ENCODE measurements at places on chromosomes 3 and 15. TPM values are rescaled to one million over a fixed set of nuclear protein-coding genes. Genes with fewer than 3 reads are reported as not detected.

Gene MAP3K13
- 10.6 TPM for total RNA-seq

Gene IGSF10
- total RNA-seq = not detected

DNA sequence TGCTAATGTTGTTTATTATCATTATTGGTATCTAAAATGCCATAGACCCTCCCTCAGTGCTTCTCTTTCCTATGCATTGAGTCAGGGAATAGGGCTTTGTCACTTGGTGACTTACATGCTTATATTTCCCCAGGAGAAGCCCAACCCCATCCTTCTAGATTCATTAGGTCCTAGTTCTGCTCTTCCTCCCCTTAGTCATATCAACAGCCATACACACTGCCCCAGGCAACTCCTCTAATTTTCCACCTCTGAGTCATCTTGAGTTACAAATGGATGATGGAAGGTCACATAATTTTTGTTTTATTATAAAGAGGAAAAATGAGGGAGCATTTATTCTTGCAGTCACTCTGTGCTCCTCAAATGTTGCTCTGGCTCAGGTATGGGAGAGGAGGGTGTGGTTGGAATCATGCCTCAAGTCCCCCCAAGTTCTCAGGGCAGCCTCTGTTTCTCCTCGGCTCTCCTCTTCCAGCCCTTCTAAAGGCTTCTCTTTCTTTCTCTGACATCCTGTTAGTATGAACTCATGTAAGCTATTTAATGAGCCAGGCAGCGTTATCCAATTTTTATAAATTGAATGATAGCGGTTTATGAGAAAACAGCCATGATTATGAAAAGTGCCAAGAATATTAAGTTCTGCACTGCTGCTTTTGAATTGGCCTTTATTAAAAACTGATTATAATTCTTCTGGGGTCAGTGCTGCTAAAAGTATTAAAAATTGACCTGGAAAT is 45.6 kb upstream of the FSTL1 start:
- no peak overlapping the region for H3K27ac ChIP-seq
- peaks cover 13% of the 10 kb centered on the region for H3K27me3 ChIP-seq
- H3K4me3 ChIP-seq = no peak overlapping the region
- H3K4me1 ChIP-seq = no peaks in the 10 kb centered on the region
- no peak for DNase-seq

- H3K36me3 ChIP-seq = no peaks in the 10 kb centered on the region
- no peak for DNase-seq
- H3K27ac ChIP-seq = no peak overlapping the region
- no peak overlapping the region for H3K4me3 ChIP-seq
- no peaks in the 10 kb centered on the region for H3K4me1 ChIP-seq
These were observed 197.0 kb upstream of the KCNH8 start for GRCh38 chr3:18951333-18951732.

DNA sequence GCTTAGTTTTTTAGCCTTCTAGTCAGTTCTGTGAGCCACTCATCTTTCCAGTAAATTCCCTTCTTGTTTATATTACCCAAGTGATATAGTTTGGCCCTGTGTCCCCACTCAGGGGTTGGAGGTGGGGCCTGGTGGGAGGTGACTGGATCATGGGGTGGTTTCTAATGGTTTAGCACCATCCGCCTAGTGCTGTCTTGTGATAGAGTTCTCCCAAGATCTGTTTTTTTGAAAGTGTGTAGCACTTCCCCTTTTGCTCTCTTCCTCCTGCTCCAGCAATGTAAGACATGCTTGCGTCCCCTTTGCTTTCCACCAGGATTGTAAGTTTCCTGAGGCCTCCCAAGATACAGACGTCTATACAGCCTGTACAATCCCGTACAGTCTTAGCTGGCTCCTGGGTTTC is 53.7 kb upstream of the INO80 start:
- no peaks in the 10 kb centered on the region for H3K36me3 ChIP-seq
- no peaks in the 10 kb centered on the region for H3K4me1 ChIP-seq
- H3K27me3 ChIP-seq = no peaks in the 10 kb centered on the region
- no peak for DNase-seq
- no peak overlapping the region for H3K4me3 ChIP-seq
- no peak overlapping the region for H3K27ac ChIP-seq

DNA sequence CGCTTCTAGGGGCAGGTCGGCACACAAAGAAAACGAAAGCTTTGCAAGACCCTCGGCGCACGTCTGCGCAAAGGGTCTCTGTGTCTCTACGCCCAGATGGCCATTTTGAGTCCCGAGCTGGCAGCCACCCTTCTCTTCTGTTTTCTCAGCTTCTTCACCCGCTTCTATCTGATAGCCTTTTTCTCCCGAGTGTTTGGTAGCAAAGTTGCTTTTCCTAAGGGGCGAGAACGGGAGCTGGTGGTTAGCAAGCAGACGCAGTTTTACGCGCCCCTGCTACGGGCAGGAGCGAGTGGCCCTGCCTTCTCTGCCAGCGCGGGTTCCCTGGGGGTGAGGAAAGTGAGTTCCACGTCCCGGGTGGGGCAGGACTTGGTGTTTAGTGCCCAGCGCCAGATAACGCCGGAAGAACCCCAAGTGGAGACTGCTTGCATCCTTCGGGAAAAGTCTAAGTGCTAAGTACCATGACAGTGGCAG is 2.9 kb upstream of the MKRN2 start:
- H3K27me3 ChIP-seq = peaks cover 28% of the 10 kb centered on the region
- H3K4me1 ChIP-seq = peaks cover 29% of the 10 kb centered on the region
- DNase-seq = no peak
- H3K4me3 ChIP-seq = peak overlapping the region; percentile 82
- no peaks in the 10 kb centered on the region for H3K36me3 ChIP-seq

DNA sequence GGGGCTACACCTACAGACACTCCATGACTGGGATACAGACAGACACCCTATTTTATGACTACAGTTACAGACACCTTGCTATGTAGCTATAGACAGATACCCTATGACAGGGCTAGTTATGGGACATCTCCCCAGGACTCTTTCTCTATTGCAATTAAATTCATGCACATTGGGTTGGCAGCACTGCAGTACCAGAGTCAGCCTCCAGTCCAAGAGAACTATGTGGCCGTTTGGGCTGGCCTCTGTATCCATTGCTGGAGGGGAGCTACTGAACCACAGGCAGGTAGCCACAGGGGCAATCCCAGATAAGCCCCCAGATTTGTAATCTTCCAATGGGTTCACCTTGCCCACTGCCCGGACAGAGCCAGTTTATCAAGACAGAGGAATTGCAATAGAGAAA is 108.4 kb upstream of the SPATA16 start:
- H3K27me3 ChIP-seq = no peaks in the 10 kb centered on the region
- H3K4me1 ChIP-seq = no peaks in the 10 kb centered on the region
- DNase-seq = no peak
- no peak overlapping the region for H3K27ac ChIP-seq

DNA sequence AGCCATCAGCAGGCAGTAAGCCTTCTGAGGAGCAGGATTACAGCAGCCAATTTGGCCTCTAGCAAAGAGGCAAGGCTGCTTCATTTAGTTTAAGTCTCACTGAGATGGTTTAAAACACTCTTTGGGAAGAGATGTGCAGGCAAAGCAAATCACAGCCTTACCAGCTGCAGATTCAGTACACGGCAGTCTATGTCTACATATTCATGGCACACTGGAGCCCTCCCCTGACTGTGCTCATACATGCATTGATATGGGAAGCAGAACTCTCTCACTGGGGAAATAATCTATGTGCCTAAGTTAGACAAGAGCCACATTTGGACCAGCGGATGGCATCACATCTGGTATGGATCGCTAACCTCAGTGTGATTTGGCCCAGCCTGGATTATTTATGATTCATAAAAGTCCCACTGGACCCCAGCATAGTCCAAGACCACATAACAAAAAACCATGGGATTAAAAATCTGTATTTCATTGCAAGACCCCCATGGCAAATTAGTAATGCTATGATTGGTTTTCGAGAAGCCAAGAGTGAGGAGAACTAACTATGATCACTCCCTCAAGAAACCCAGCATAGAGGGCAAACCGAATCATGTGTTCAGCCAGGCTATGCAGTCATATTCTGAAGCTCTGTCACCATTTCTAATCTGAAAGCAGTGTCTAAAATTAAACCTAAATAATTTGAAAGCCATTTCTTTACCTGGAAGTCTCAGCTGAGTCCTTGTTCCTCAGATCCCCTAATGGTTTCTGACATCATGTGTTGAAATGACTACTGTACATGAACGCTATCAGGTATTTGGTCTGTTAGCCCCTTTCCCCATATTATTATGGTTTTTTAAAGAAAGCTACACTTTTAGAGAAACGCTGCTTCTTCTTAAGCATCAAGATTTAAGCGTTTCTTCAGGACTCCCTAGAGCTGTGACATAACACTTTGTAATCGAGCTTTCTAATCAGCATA is 1.2 kb downstream of the PRICKLE2 start:
- no peak overlapping the region for H3K4me3 ChIP-seq
- no peaks in the 10 kb centered on the region for H3K4me1 ChIP-seq
- H3K36me3 ChIP-seq = no peaks in the 10 kb centered on the region
- no peak for DNase-seq

GRCh38 chr3:27718459-27718858 is 3.7 kb downstream of the EOMES start:
- peak overlapping the region; percentile 8 for H3K4me3 ChIP-seq
- peaks cover 65% of the 10 kb centered on the region for H3K27me3 ChIP-seq
- no peak overlapping the region for H3K27ac ChIP-seq
- H3K36me3 ChIP-seq = peaks cover 3% of the 10 kb centered on the region

DNA sequence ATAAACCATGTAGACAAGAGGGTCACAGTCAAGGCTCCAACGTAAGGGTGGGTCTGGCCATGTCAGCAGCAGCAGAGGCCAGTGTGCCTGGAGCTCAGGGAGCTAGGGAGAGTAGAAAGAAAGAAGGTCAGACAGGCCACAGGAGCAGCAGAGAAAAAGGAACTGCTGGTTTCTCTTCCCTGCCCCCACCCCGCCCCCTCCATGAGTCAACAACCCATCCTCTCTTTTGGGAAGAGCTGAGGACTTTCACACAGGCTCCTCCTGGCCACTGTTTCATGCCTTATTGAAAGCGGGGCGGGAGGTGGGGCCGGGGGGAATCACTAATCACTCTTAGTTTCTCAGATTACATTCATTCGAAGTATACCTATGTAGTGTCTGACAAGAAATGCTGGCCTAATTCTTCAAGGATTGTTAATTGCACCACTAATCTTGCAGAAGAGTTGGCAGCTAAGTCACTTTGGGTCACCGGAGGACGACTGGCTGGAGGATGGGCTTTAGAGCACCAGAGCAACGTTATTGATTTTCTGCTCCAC is 9.1 kb upstream of the SCG3 start:
- DNase-seq = no peak
- H3K36me3 ChIP-seq = no peaks in the 10 kb centered on the region
- H3K27ac ChIP-seq = no peak overlapping the region
- H3K4me1 ChIP-seq = no peaks in the 10 kb centered on the region

DNA sequence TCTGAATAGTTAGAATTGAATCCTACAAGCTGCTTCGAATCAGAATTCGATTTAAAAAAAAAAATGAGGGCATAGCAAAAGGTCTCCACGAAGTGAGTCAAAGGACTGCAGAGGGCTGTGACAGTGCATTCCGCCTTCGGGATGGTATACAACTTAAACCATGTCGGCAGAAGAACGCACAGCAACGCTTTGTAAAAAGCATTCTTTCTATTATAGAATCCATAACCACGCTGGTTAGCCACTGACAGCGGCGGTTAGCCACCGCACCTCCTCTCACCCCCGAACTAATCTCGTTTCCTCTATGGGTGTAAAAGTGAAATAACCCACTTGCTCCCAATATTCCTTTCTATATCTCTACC is 664 bp upstream of the PIK3CA start:
- DNase-seq = peak; percentile 84
- H3K4me1 ChIP-seq = peaks cover 31% of the 10 kb centered on the region
- peaks cover 14% of the 10 kb centered on the region for H3K27me3 ChIP-seq

- H3K27ac ChIP-seq = no peak overlapping the region
- H3K27me3 ChIP-seq = no peaks in the 10 kb centered on the region
- peaks cover 17% of the 10 kb centered on the region for H3K4me1 ChIP-seq
- peaks cover 8% of the 10 kb centered on the region for H3K36me3 ChIP-seq
These were observed 79.1 kb downstream of the SLC49A4 start for GRCh38 chr3:122873741-122874515.

Data from activated CD8-positive, alpha-beta T cell treated with anti-CD3 and anti-CD28 coated beads, Interleukin-2, amount 10 ng/mL, durations not matched to agents 7 days and 5 days (primary cell).